ENCODE measurements at places on chromosomes 4 and X. TPM values are rescaled to one million over a fixed set of nuclear protein-coding genes. Genes with fewer than 3 reads are reported as not detected.

The RTL9 gene
- total RNA-seq, result 0.04 TPM

The GPRIN3 gene
- 26.1 TPM for total RNA-seq

The MID1 gene
- total RNA-seq, result 0.91 TPM

The MTTP gene
- total RNA-seq, result 0.10 TPM

The PHKA2 gene
- total RNA-seq, result 25.9 TPM

The SLC6A14 gene
- not detected for total RNA-seq

The MAGEC3 gene
- total RNA-seq, result not detected

The WDFY3 gene
- 0.18 TPM for total RNA-seq

The ZNF711 gene
- 0.14 TPM for total RNA-seq

The TXK gene
- 16.4 TPM for total RNA-seq

The ASIC5 gene
- total RNA-seq, result not detected

The AFM gene
- total RNA-seq, result not detected

The PARM1 gene
- not detected for total RNA-seq

The SAGE1 gene
- not detected for total RNA-seq

The CXorf65 gene
- total RNA-seq, result 20.7 TPM

The FAM9B gene
- not detected for total RNA-seq

The C4orf54 gene
- not detected for total RNA-seq

The TRIML2 gene
- total RNA-seq, result not detected

The NXF2B gene
- total RNA-seq, result not detected

The HMX1 gene
- not detected for total RNA-seq

The REPS2 gene
- total RNA-seq, result not detected

The PRDM8 gene
- 0.56 TPM for total RNA-seq

The SYTL4 gene
- not detected for total RNA-seq

The GUCY1A1 gene
- total RNA-seq, result not detected

The CNGA1 gene
- 0.27 TPM for total RNA-seq

The CPE gene
- total RNA-seq, result not detected

The MAGEA1 gene
- total RNA-seq, result not detected

The ADGRL3 gene
- total RNA-seq, result not detected

The ZNF674 gene
- total RNA-seq, result 3.1 TPM

The TMPRSS11A gene
- not detected for total RNA-seq

The TASL gene
- total RNA-seq, result 4.3 TPM

The LINC00632 gene
- 0.60 TPM for total RNA-seq

The USP38 gene
- 19.4 TPM for total RNA-seq

The SASH3 gene
- total RNA-seq, result 114 TPM

The ANOS1 gene
- total RNA-seq, result not detected

The RNF175 gene
- total RNA-seq, result 0.91 TPM

The TMEM165 gene
- 64.5 TPM for total RNA-seq

The LRP2BP gene
- 1.7 TPM for total RNA-seq

The TEX13D gene
- 0.09 TPM for total RNA-seq

The SHROOM2 gene
- not detected for total RNA-seq

The TLR10 gene
- not detected for total RNA-seq

The SLC4A4 gene
- total RNA-seq, result 0.12 TPM

The SMIM43 gene
- total RNA-seq, result not detected

The DSPP gene
- not detected for total RNA-seq

The PPM1K gene
- total RNA-seq, result 48.4 TPM

The DUX4 gene
- total RNA-seq, result not detected

The GPR78 gene
- 0.16 TPM for total RNA-seq

The NPY1R gene
- not detected for total RNA-seq

The USP51 gene
- total RNA-seq, result 3.9 TPM

The JADE3 gene
- 1.9 TPM for total RNA-seq

The C4orf50 gene
- 0.12 TPM for total RNA-seq

The SYN1 gene
- 0.47 TPM for total RNA-seq

The ZNF81 gene
- 6.6 TPM for total RNA-seq

The FGA gene
- not detected for total RNA-seq

The ASB12 gene
- total RNA-seq, result not detected

The F8A1 gene
- total RNA-seq, result 7.5 TPM

The VBP1 gene
- total RNA-seq, result 144 TPM

The FGFBP2 gene
- total RNA-seq, result 5.6 TPM

Data from activated naive CD4-positive, alpha-beta T cell treated with anti-CD3 and anti-CD28 coated beads, Interleukin-2, amount 50 U/mL, for 72 hours (primary cell).